ENCODE measurements at places on chromosomes 2 and 18. TPM values are rescaled to one million over a fixed set of nuclear protein-coding genes. Genes with fewer than 3 reads are reported as not detected.

Gene FSHR
- total RNA-seq, result not detected

Gene PSMA8
- not detected for total RNA-seq

Gene LOXL3
- total RNA-seq, result 0.94 TPM

Gene UGT1A3
- total RNA-seq, result not detected

Gene SPIRE1
- 23.2 TPM for total RNA-seq

Gene ERICH2
- not detected for total RNA-seq

Gene MYO3B
- not detected for total RNA-seq

Gene C2orf81
- total RNA-seq, result 0.59 TPM

Gene SMARCAL1
- total RNA-seq, result 24.0 TPM

Gene IL18RAP
- total RNA-seq, result not detected

Gene SCN3A
- 0.98 TPM for total RNA-seq

Gene CASP10
- 28.2 TPM for total RNA-seq

Gene GPR55
- total RNA-seq, result not detected

Gene HOXD10
- 7.5 TPM for total RNA-seq

Gene IL1R2
- not detected for total RNA-seq
